ENCODE measurements at places on chromosomes 6 and 20.

- no peak for DNase-seq
These were observed 174.5 kb downstream of the LINC00237 start for GRCh38 chr20:20931632-20932031.

- DNase-seq = no peak
These were observed 491.4 kb upstream of the SOX4 start for GRCh38 chr6:21102201-21102600.

GRCh38 chr20:57707320-57707719 is 2.5 kb downstream of the PMEPA1 start:
- no peak for DNase-seq

- no peak for DNase-seq
These were observed 18.7 kb downstream of the HLA-DMB start for GRCh38 chr6:32922083-32922482.

GRCh38 chr6:163165922-163166321 is 248.6 kb upstream of the QKI start:
- DNase-seq = no peak

DNA sequence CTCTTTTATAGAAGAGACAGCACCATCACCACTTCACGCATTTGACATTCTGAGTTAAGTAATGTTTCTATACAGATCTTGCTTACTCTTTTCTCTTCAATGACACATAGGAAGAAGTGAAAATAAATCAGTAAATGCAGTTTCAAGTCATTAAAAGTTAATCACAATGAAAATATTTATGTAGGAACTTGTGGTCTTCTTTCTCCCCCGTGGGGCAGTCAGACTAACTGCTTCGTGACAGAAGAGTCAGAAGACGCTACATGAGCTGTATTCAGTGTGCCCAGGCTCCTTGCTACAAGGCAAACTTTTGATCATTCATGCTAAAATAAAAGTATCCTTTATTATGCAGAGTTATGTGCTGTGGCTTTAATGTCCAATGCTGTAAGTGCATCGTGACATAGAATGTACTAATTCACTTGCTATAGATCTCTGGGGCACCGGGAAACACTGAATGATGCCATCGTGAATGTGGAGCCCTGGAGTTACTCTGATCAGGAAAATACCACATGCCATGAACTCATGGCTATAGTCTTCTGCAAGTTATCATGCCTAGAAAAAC is 117.8 kb upstream of the TRAF3IP2 start:
- no peak for DNase-seq
